Diencephalon (tissue), 1 donor: ENCODE measurements at places on chromosomes 13 and 19. TPM values are rescaled to one million over a fixed set of nuclear protein-coding genes. Genes with fewer than 3 reads are reported as not detected.

The PTH2 gene
- not detected for total RNA-seq

The C1QTNF9B gene
- not detected for total RNA-seq

The CASP14 gene
- total RNA-seq = not detected

The SRRM5 gene
- not detected for total RNA-seq

The IL12RB1 gene
- total RNA-seq = 0.69 TPM

The SH2D3A gene
- 8.5 TPM for total RNA-seq

The FAAP24 gene
- total RNA-seq = 1.4 TPM

The ZNF536 gene
- total RNA-seq = 39.0 TPM

The ZNF723 gene
- not detected for total RNA-seq

The VSTM2B gene
- 9.9 TPM for total RNA-seq

The ZNF83 gene
- 48.9 TPM for total RNA-seq

The IGFL2 gene
- total RNA-seq = 0.92 TPM

The HIPK4 gene
- not detected for total RNA-seq

The GFY gene
- total RNA-seq = not detected

The UBA52 gene
- total RNA-seq = 632 TPM

The FFAR3 gene
- total RNA-seq = 0.23 TPM

The NXNL1 gene
- total RNA-seq = not detected

The CLC gene
- total RNA-seq = not detected

The SPRED3 gene
- total RNA-seq = 2.5 TPM

The S1PR4 gene
- total RNA-seq = 0.23 TPM

The FUT3 gene
- total RNA-seq = not detected

The ZNF829 gene
- 8.3 TPM for total RNA-seq

The SHD gene
- 10.1 TPM for total RNA-seq

The KLF16 gene
- 4.6 TPM for total RNA-seq

The ZNF626 gene
- total RNA-seq = 36.4 TPM

The WTIP gene
- 21.0 TPM for total RNA-seq

The TMEM190 gene
- total RNA-seq = not detected

The ZNF729 gene
- 0.23 TPM for total RNA-seq

The IGFL1 gene
- not detected for total RNA-seq

The COL5A3 gene
- total RNA-seq = 1.2 TPM

The MUC16 gene
- total RNA-seq = not detected
